GM12878 (cell line): ENCODE measurements at places on chromosomes 4 and X. TPM values are rescaled to one million over a fixed set of nuclear protein-coding genes. Genes with fewer than 3 reads are reported as not detected.

Gene VCX
- total RNA-seq: 0.23 TPM in 1 of 2 replicates, not detected in the other

Gene GAGE2A
- total RNA-seq: 0.45 and 0.56 TPM in 2 replicates

GRCh38 chrX:38817004-38817703, 15.9 kb downstream of the MID1IP1 start:
- H3K4me3 ChIP-seq: no peak overlapping the region
- H3K27ac ChIP-seq: no peak overlapping the region
- H3K27me3 ChIP-seq: no peaks in the 10 kb centered on the region
- H3K4me1 ChIP-seq: no peaks in the 10 kb centered on the region
- DNase-seq: no peak

DNA sequence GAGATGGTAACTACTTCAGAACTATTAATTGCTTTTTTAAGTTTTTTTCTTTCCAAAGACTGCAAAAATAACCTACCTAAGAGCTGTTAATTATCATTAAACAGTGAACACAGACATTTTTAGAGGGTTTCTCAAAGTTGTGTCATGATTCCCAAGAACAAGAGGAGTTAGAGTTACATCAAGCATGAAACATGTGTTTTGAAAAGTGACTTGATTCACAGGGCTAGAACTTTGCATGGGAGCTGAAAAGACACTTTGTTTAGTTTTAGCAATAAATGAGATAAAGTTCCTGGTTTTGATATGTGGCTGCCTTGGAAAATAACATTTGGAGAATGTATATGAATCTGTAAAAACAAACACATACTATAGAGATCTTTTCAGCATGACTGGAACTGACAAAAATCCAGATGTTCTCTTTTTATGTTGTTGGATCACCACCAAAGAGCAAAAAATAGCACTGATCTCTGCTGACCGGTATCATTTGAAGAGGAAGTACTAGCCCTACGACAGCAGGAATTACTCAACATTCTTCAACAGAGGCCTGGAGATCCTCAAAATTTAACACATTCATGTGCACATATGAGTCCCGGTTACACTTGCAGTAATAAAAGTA, 173.0 kb upstream of the PCDH18 start:
- no peaks in the 10 kb centered on the region for H3K27me3 ChIP-seq
- H3K36me3 ChIP-seq: no peaks in the 10 kb centered on the region
- no peaks in the 10 kb centered on the region for H3K4me1 ChIP-seq
- DNase-seq: no peak

- no peaks in the 10 kb centered on the region for H3K27me3 ChIP-seq
- H3K4me3 ChIP-seq: no peak overlapping the region
- no peaks in the 10 kb centered on the region for H3K4me1 ChIP-seq
- DNase-seq: no peak
- no peaks in the 10 kb centered on the region for H3K36me3 ChIP-seq
Observed at GRCh38 chr4:138049355-138049754, 192.8 kb downstream of the SLC7A11 start.

GRCh38 chr4:47312170-47312569, 151.3 kb downstream of the COMMD8 start:
- no peaks in the 10 kb centered on the region for H3K4me1 ChIP-seq
- no peaks in the 10 kb centered on the region for H3K27me3 ChIP-seq
